AG04449 (cell line): ENCODE measurements at places on chromosomes 1 and 21.

DNA sequence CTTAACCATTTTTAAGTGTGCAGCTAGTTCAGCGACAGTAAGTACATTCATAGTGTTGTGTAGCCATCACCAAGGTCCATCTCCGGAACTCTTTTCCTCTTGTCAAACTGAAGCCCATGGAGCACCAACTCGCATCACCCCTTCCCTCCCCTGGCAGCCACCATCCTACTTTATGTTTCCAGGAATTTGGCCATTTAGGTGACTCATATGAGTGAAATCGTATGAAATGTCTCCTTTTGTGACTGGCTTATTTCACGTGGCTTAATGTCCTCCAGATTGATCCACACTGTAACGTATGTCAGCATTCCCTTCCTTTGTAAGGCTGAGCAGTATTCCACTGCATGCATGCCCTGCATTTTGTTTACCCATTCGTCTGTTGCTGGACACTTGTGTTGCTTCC, 2.5 kb downstream of the COL6A2 start:
- DNase-seq: no peak

DNA sequence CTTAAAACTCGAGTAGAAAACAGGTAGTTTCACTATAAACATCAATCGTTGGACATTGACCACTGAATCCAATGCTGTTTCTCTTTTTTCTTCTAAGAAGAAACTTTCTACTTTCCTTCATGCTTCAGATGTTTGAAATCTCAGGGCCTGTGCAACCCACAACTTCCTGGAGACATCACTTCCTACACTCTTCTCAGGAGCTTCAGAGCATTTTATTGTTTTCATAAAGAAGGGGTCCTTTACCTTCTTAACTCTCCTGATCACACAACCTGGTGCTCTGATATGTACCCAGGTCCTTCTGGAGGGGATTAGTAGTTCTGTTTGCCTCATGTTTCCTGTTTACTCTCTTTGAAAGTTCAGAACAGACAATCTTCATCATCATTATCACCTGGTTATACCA, 113.0 kb upstream of the VAV3 start:
- no peak for DNase-seq

DNA sequence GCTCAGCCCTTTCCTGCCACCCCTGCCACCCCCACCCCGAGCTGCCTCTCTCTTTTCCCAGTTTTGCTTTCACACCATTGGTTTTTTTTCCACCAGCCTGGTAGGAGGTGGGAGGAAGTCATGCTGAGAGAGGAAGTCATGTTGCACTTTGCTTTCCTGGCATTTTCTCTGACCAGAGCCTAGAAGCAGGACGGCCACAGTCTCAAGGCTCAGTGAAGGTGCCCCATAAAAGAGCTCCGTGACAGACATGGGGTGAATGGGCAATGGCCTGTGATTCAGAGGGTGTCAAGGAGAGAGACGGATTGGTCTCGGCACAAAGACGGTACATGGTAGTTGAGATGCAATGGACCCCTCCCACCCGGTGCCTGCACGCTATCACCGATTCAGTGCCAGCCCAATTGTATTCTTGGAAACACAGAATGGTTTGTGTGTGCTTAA, 42.1 kb upstream of the DMRTB1 start:
- DNase-seq: no peak

GRCh38 chr1:210830034-210831028, 303.6 kb downstream of the KCNH1 start:
- no peak for DNase-seq

- DNase-seq: no peak
Measured at GRCh38 chr1:246709835-246710234, 14.4 kb upstream of the SCCPDH start.

DNA sequence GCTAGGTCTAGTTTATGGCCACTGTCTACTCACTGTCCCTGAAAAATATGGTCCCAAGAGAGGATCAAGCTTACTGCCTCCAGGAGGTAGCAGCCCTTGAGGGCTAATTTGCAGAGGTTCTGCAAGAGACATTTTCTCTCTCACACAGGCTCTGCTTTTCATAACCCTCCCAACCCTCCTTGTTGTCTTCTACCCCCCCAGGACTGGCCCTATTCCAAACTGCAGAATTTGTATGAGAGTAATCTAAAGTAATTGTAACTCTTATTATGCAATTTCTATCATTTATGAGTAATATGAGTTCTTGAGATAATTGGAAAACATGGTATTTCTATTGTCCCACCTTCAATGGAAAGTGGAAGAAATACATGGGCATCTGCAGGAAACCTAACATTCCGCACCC, 70.4 kb upstream of the CD55 start:
- DNase-seq: no peak

DNA sequence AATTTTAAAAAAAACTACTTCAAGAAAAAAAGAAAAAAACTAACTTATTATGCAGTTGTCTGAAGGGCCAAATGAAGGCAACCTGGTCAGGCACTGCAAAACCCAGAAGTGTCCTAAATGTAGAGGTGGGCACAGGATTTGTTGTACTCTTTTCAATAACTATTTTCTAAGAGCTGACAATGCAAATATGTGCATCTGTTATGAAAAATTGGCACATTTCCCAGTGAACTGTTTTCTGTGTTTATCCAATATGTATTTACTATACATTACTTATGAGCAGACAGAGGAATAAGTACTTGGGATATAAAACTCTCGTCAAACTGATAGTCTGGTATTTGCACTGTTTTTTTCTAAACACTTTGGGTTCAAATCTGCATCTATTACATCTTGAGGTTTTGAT, 188.0 kb upstream of the C21orf91 start:
- DNase-seq: no peak

GRCh38 chr1:93874025-93874651, 4.9 kb downstream of the DNTTIP2 start:
- DNase-seq: no peak

DNA sequence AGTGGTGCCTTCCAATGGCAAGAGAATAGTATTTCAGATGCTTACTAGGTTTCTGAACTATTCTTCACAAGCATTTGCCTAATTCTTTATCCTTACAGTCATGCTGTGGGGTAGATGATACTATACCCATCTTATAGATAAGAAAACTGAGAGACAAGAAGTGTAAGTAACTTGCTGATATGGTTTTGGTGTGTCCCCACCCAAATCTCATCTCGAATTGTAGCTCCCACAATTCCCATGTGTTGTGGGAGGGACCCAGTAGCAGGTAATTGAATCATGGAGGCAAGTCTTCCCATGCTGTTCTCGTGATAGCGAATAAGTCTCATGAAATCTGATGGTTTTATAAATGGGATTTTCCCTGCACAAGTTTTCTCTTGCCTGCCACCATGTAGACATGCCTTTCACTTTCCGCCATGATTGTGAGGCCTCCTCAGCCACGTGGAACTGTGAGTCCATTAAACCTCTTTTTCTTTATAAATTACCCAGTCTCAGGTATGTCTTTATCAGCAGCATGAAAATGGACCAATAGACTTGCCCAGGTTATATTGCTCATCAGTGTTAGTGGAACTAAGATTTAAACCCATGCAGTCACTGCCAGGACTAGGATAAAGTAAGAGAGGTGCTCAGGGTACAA, 298.7 kb downstream of the GRIK1 start:
- DNase-seq: no peak

- DNase-seq: no peak
Measured at GRCh38 chr1:235584973-235585372, 64.6 kb downstream of the GNG4 start.

GRCh38 chr1:11784993-11785769, 20.6 kb downstream of the MTHFR start:
- DNase-seq: no peak

GRCh38 chr1:86152887-86153286, 3.7 kb downstream of the COL24A1 start:
- DNase-seq: no peak

DNA sequence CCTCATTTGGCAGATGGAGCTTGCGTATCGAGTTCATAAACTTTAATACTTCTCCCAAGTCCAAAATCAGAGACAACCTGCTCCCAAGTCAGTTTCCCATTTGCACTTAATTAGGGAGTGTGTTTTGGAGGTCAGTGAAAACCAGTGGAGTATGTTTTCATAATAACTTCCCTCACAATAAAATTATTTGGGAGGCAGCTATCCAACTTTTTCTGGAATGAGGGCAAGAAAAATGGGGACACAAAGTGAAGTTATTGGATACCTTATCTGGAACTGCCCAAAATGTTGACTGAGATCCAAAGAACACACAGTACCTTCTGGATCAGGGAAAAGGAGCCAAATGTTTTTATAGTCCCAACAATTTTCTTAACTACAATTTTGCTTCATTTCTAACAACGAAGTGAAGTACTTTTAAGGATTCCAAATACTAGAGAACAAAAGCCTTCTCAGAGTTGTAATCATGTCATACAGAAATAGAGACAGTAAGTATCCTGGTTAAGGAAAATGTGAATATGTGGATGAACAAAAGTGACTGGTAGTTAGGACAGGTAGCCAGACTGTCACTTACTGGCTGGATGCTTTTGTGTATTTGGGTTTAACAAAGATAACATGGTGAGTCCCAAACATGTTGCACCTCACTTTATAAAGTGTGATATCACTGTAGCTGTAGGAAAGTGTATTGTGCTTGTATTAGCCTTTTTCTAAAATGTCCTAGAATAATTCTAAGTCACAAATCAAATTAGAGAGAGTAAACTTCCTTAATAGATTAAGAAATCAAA, 325.0 kb downstream of the HLX start:
- DNase-seq: no peak

- DNase-seq: no peak
Measured at GRCh38 chr1:58885998-58886397, 102.2 kb upstream of the JUN start.

DNA sequence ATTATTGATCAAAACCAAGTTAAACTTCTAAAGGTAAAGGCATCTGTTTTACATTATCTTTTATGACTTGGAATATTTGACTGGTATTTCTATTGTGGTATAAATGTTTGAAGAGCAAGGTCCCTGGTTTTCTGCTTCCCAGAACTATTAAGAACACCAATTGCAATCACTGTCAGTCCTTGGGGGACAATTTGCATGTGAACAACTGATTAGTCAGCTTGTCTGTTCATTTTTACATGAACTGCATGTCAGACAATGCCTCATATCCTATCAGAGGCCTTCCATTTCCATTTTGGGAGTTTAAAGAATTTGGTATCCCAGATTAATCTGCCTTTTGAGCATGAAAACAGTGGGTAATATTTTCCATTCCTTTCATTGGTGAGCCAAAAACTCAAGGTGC, 654.9 kb upstream of the USP24 start:
- no peak for DNase-seq

- DNase-seq: no peak
Measured at GRCh38 chr1:232249861-232250777, 379.8 kb downstream of the SIPA1L2 start.

GRCh38 chr1:242623119-242623518, 98.6 kb upstream of the PLD5 start:
- DNase-seq: no peak
